ENCODE measurements at places on chromosomes 2 and 18.

- no peak for DNase-seq
These were observed 235.3 kb downstream of the DYM start for GRCh38 chr18:49225160-49225559.

- DNase-seq, result peak; percentile 74
These were observed 21.9 kb upstream of the ICOS start for GRCh38 chr2:203914546-203915182.

GRCh38 chr2:74174909-74175308 lies 3.8 kb downstream of the MOB1A start:
- no peak for DNase-seq

DNA sequence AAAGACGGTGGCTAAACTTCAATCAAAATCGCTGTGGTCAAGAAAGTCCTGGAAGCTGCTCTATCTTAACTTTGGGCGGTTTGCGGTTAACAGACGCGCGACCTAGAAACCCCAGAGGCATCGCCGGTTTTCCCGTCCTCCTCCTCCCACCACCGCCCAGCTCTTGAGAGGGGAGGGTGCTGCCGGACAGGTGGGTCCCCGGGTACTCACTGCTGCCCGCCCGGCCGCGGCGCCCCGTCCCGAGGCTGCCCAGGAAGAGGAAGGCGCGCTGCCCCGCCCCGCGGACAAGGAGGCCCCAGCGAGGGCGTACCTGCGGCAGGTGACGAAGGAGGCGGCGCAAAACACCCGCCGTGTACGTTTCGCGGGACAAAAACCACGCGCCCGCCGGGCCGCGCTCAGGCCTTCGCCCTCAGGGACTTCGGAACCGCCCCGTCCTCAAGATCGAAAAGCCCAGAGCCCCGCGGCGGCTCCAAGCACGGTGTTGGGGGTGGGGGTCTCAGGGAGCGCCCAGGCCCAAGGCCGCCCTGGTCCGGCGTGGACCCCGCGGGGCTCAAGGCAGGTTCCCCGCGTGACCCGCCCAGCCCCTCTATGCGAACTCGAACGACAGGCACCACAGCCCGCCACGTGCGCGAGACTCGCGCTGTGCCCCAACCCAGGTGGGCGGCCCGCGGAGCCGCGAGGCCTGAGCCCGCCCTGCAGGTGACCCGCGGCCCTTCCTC lies at the start of gene SH3YL1:
Gene SH3YL1 (minus strand): TSS at position 259 of the 719 bp plus-strand sequence. CDS start 48 bp downstream, at position 211.
- DNase-seq, result peak; percentile 61

- DNase-seq, result peak; percentile 68
These were observed 42.1 kb upstream of the TTC39C start for GRCh38 chr18:23972453-23972852.

GRCh38 chr2:138272524-138273195 lies 228.9 kb upstream of the SPOPL start:
- no peak for DNase-seq

DNA sequence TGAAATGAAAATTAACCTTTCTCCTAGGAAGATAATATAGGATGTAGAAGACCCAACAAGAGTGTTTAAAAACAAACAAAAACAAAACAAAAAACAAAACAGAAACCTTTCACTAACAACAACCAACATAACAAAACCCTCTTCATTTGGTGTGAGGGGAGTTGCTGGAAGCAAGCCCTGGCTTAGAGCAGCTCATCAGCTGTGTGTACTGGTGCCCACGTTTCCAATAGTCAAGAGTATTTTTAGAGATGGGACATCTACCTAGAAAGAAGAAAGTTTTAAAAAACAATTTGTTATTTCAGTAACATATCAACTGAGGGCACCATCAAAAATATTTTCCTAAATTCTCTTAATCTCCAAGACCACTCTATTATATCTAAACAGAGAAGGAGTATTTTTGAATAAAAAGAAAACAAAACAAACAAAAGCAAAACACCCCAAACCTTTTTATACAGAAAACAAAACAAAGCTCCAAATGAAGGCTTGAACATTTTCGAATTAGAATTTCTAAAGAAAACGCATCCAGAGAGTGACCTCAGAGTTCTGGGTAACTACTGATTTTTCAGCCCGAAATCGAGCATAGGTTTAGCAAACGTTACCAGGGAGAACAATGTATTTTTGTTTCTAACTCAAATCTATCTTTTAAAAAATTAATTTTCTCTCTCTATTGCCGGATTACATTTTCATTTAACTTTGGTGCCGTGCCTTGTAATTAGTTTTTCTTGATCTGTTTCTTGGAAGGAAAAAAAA lies 134.6 kb downstream of the INSIG2 start:
- DNase-seq, result peak; percentile 22

- DNase-seq, result no peak
These were observed 66.6 kb downstream of the EFEMP1 start for GRCh38 chr2:55856936-55857335.

- DNase-seq, result no peak
These were observed 6.5 kb upstream of the SMAD2 start for GRCh38 chr18:47936952-47937351.

GRCh38 chr2:18752022-18752493 lies 162.7 kb upstream of the NT5C1B start:
- DNase-seq, result no peak

GRCh38 chr2:204507636-204508035 lies 37.6 kb upstream of the PARD3B start:
- no peak for DNase-seq

DNA sequence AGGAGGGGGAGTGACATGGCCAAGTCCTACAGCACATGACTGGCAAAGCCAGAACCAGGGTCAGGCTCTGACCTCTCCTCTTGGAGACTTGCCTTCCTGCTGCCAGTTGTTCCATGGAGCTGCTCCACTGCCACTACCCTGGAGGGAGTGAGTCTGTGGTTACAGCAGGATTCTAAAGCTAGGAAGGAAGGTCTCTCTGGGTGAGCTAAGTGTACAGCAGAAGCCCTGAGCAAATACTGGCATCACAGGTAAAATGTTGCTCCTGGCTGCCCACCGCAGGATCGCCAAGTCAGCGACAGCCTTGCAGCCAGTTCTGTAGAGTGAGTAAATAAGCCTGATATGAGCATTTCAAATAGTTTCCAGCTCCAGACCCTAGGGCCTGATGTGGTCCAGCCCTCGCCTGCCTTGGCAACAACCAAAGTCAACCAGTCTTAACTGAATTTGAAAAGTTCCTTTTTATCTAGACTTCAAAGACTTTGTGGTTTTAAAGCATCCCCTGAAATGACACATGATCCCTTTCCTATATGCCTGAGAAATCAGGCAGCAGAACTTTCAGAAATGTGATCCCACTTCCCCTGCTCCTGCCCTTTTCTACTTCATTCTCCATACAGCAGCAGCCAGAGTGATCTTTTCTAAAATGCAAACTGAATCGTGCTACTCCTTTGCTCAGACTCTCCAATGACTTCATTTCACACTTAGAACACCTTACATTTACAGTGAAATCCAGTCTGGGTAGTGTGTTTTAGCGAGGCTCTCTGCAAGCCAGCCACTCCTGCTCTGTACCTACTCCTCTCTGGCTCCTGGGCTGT lies 114.3 kb downstream of the MGAT5 start:
- DNase-seq, result no peak

DNA sequence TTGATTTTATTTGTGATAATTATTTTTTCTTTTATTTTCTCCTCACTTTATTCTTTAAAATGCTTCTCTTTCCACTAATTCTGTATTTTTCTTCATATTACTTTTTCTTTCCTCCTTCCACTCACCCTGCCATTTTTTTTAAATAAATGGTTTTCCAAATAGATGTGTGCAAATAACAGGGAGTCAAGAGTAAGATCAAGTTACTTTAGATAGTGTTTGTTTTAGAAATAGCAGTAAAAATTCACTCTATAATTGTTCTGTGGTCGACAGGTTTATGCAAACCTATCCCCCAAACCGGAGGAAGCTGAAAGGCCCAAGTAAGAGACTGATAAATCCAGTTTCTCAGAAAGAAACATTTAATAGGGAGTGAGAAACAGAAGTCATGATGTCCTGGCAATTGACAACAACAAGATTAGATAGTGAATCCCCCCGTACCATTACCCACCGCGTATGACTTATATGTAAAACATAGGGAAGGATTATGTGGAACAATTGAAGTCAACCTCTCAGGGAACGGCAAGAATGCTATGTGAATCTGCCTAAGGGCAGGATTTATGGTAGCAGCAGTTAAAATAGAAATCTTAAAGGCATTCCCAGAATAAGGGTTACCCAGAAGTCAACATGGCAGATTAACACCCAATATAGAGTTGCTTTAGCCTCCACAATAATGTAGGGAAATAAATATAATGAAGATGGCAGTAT lies 75.5 kb downstream of the KYNU start:
- DNase-seq, result no peak

GRCh38 chr18:6355789-6356589 lies 58.7 kb downstream of the L3MBTL4 start:
- no peak for DNase-seq

- DNase-seq, result no peak
These were observed 348.1 kb downstream of the CLIP4 start for GRCh38 chr2:29463181-29463900.

DNA sequence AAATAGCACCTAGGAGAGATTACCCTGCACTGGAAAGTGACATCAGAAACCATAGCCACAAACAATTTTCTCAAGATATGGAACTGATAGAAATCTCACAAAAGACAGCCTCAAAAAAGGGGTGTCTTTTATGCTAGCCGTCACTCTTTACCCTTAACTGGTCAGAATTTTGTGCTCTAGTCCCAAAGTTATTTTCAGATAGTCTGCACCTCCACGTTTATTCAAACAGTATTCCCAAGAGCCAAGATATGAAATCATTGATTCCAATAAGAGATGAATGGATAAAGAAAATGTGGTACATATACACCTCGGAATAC lies 23.5 kb upstream of the PMAIP1 start:
- DNase-seq, result no peak
